ENCODE measurements at places on chromosomes 3 and 15.

- no peak for DNase-seq
Measured at GRCh38 chr3:46558184-46559043, 7.7 kb downstream of the LRRC2 start.

DNA sequence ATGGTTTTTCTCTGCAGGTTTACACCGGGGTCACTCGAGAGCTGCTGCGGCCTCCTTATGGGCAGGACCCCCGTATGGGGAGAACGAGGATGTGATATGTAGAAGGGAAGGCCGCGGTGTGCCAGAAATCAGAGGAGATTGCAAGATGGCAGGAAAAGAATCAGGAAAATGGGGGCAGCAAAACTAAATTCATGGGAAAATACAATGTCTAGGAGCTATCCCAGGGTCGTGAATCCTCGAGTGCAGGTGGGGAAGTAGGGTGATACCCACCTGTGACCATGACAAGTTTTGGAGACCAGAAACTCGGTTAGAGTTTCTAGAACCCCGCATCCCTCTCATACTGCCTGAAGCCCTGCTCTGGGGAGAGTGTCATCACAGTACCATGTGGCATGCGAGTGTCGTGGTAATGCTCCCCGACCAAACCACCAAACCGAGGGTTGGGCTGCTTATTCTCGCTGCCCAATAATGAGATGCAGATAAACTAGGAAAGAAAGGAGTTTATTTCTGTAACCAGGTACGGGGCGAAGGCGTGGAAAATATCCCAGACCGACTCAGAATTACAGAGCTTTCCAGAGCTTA lies 781 bp downstream of the TRNT1 start:
- DNase-seq, result no peak

DNA sequence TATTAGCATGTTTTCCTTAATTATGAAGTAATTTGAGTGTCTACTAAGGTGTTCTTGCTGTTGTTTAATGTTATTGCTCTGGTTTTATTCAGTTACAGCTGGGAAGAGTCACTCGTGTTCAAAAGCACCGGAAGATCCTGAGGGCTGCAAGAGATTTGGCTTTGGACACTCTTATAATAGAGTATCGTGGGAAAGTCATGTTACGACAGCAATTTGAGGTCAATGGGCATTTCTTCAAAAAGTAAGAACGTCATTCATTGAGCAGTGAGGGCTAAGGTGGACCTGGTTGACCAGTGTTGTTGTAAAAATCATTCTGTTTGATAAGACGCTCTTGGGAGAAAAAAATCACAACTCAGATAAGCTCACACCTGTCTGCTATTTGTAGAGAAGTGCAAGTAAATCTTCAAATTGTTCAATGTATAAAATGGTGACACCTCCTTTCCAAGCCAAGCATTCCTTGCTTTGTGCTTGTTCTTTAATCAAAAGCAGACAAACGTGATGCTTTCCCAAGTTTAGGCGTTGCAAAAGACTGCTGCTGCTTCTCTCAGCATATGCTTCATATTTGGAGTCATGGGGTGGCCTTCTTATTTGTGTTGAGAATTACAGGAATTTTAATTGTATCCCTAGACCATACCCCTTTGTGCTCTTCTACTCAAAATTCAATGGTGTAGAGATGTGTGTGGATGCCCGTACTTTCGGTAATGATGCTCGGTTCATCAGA lies 44.2 kb downstream of the SETD5 start:
- no peak for DNase-seq

GRCh38 chr3:12944849-12945248 lies 103.5 kb upstream of the RPL32 start:
- no peak for DNase-seq

Measured in NCI-H1436 treated with DMSO at 0.1 percent for 48 hours (cell line).